ENCODE measurements at places on chromosomes 5 and 9.
A peak's percentile ranks its signal among the peaks of the same experiment; 100 is the strongest.

- DNase-seq: peak; percentile 28
Observed at GRCh38 chr5:167710444-167711073, 580.9 kb upstream of the WWC1 start.

GRCh38 chr5:76175821-76176403 is 92.7 kb downstream of the SV2C start:
- no peak for DNase-seq

GRCh38 chr5:145585-146323 is 45.5 kb upstream of the LRRC14B start:
- no peak for DNase-seq

- no peak for DNase-seq
Observed at GRCh38 chr5:89228355-89228754, 345.4 kb upstream of the MEF2C start.

- DNase-seq: peak; percentile 76
Observed at GRCh38 chr9:17462869-17463464, 115.9 kb upstream of the SH3GL2 start.

- DNase-seq: no peak
Observed at GRCh38 chr9:133443982-133444381, 15.8 kb upstream of the CACFD1 start.

DNA sequence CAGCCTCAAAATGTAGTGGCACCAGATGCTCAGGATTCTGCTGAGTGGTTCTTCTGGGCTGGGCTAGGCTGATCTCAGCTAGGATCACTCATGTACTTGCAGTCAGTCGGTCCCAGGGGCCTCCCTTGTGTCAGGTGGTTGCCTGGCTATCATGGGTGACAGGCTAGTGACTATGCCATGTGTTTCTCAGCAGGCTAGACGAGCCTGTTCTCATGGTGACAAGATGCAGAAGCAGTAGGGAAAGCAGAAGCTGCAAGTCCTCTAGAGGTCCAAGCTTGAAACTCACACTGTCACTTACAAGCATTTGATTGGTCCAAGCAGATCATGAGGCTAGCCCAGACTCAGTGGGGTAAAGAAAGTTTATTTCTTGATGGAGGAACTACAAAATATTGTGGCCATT is 15.2 kb upstream of the KCNMB1 start:
- no peak for DNase-seq

DNA sequence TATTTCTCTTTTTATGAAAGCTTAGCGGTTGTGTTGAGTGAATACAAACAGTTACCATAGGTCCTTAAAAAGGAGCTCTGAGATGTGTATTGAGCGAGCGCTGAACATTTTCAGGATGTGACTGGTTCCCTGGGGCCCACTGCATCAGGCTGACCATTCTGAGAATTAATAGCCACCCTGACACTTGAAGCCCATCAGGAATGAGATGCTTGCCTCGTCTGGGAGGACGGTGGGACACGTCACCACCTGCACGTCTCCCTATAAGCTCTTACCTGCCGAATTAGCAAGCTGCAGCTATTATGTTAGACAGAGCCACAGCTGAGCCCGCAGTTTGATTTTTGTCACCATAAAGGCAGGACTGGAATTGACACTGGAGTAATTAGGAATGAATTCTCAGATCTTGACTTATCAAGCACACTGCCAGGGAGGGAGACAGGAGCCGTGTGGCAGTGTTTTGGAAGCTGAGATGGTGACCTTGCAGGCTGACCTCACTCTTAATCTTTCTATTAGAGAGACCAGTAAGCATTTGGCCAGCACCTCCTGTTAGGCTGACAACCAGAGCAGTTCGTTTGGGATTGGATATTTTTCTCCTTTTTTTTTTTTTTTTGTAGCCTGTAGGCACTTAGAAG is 373.1 kb upstream of the WWC1 start:
- no peak for DNase-seq

- DNase-seq: peak; percentile 71
Observed at GRCh38 chr9:98455256-98456155, 200.1 kb upstream of the TBC1D2 start.

DNA sequence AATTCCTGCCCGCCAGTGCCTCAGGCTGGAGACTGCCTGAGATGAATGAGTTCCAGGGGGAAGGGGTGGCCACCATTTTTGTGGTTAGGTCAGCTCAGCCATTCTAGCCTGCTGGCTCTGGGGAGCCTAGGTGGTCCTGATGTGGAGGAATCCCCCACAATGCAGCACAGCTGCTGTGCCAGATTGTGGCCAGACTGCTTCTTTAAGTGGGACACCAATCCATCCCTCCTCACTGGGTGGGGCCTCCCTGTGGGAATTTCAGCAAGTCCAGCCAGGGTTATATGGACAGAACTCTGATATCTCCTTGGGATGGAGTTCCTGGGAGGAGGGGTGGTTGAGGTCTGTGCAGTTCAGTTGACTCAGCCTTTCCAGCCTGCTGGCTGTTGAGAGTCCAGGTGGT is 51.2 kb upstream of the DAP start:
- no peak for DNase-seq

GRCh38 chr9:76873056-76873792 is 32.7 kb downstream of the PRUNE2 start:
- DNase-seq: peak; percentile 75

GRCh38 chr5:154755361-154756008 is at the start of gene LARP1:
Gene LARP1 (plus strand): TSS chr5:154755377. CDS start chr5:154755758, 381 bp downstream.
- no peak for DNase-seq

DNA sequence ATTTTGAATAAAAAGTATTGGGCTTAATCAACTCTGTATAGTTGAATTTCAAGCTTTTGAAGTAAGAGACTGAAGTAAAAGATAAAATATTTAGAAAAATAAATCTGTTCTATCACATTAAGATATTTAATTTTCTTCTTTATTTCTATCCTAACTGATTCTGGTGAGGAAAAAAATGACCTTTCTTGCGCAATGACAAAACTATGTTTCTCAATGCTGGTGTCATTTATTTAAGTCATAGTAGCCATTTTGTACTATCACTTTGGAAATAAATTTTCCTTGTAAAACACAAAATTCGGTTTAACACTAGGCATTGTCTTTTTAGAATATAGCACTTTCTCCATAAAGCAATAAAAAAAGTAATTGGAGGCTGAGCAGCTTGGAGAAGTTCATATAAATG is 728.0 kb downstream of the CDH9 start:
- DNase-seq: no peak

DNA sequence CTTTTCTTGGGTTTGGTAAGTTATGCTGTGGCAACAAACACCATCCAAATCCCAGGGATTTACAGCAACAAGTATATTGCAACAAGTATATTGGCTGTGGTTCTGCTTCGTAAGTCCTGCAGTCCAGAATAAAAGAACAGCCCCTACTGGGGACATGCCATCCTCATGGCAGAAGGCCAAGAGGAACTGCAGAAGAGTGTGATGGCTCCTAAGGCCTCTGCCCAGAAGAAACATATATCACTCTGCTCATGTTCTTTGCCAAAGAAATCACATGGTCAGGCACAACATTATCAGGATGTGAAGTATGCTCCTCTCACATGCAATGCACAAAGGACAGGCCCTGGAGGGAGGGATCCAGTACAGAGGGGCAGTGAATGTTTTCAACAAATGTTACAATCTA is 159.6 kb upstream of the TAS2R1 start:
- DNase-seq: no peak

Measured in fibroblast of mammary gland (primary cell).